ENCODE measurements at places on chromosomes 4 and X.

- no peak for DNase-seq
Measured at GRCh38 chr4:7045553-7045952, 2.4 kb downstream of the TADA2B start.

GRCh38 chr4:52196606-52197130, 145.6 kb downstream of the SPATA18 start:
- no peak for DNase-seq

- no peak for DNase-seq
Measured at GRCh38 chrX:2536974-2537373, 36.2 kb upstream of the DHRSX start.

- no peak for DNase-seq
Measured at GRCh38 chr4:123363729-123364128, 32.9 kb upstream of the SPRY1 start.

GRCh38 chr4:186008057-186008456, 60.9 kb upstream of the TLR3 start:
- no peak for DNase-seq

- DNase-seq: no peak
Measured at GRCh38 chr4:95355021-95355420, 193.8 kb downstream of the UNC5C start.

DNA sequence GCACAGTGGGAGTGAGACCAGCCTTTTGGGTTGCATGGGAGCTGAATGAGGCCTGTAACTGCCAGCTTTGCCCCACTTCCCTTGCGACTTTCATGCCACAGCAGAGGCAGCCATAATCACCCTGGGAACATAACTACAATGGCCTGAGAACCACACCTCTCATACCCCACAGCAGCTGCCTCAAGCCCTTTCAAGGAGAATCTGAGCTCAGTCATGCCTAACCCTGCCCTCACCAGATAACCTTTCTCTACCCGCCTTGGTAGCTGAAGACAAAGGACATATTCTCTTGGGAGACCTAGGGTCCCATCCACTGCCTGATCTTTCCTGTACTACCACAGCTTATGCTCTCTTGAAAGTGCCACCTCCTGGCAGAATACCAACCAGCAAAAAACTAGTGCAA, 599.9 kb upstream of the IGFBP7 start:
- no peak for DNase-seq

GRCh38 chr4:36241771-36242170, 2.5 kb downstream of the ARAP2 start:
- DNase-seq: no peak

GRCh38 chr4:55154290-55154880, 29.0 kb upstream of the KDR start:
- no peak for DNase-seq

- no peak for DNase-seq
Measured at GRCh38 chr4:13876940-13877339, 249.4 kb upstream of the BOD1L1 start.

- no peak for DNase-seq
Measured at GRCh38 chrX:45850197-45850774, 649.6 kb upstream of the DIPK2B start.

- DNase-seq: no peak
Measured at GRCh38 chr4:176775338-176775737, 17.4 kb downstream of the VEGFC start.

DNA sequence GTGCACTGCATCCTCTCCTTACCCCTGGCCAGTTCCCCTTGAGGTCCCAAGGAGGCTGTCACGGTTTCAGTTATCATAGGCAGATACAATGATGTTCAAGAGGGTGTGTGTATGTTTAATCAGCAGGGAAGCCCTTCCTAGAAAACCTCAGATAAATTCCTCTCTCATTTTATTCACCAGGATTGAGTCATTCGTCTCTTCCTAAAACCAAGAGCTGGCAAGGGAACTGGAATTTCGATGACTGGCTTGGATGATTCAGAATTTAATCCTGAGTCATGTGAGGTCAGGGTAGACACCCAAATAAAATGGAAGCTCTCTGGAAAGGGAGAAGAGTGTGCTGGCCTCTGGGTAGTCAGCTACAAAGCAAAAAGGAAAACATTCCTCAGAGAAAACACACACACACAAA, 106.2 kb upstream of the RAPGEF2 start:
- DNase-seq: no peak

- DNase-seq: no peak
Measured at GRCh38 chr4:133969202-133969848, 232.3 kb downstream of the PABPC4L start.

DNA sequence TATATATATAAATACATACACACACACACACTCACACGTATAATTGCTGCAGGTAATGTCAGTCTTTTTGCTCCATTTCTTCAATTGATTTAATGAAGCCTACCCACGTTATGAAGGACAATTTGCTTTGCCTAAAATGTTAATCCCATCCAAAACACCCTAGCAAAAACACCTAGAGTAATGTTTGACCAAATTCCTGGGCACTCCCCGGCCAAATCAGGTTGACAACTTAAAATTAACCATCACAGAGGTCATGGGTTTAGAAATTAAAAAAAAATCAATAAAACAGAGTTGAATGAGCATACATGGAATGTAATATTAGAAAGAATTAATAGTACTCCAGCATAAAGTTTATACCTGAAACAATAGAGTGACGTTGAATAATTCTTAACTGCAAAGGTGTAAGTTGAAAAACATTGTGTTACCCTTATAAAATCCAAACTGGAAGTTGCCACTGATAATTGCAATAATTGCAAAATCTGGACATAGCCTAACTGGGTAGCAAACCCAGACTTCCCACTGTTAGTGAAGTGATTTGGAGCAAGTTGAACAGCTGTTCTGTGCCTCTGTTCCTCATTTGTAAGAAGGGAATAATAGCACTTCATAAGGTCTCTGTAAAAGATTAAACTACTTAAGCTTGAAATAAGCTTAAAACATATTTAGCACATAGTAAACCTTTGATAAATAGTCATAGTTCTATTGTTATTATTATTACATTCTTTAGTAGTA, 2120.5 kb downstream of the PCDH7 start:
- no peak for DNase-seq

DNA sequence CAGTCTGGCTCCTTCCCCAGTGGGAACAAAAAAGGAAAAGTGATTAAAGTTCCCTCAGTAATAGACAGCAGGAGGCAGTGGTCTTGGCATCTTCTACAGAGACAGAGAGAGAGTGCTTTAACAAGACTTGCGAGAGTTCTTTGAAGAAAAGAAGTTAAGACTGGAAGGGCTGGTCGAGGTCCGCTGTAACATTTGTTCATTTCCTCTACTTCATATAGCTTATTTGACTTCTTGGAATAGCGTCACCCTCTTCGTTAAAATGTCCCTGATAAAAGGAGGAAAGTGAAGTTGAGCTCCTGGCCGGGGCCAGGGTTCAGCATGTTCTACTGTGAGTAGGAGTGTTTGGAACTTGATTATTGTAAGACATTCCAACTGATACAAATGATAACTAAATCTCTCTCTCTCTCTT, 179.8 kb downstream of the SLIT2 start:
- no peak for DNase-seq

DNA sequence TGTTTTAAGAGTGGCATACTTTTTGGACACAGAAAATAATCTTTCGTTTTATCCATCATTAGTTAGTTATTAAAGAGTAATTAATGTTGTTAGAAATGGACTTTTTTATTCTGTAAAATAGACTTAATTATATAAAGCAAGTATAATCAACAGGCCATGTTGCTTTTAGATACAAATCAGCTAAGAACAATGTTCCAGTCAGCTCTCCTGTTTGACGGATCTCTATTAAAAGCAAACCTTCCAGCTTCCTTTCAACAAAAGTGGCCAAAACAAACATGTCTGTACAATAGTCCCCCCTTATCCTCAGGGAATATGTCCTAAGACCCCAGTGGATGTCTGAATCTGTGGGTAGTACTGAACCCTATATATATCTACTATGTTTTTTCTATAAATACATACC, 4.9 kb upstream of the SLC10A4 start:
- DNase-seq: no peak

- no peak for DNase-seq
Measured at GRCh38 chr4:1247864-1248244, 1.1 kb downstream of the CTBP1 start.

DNA sequence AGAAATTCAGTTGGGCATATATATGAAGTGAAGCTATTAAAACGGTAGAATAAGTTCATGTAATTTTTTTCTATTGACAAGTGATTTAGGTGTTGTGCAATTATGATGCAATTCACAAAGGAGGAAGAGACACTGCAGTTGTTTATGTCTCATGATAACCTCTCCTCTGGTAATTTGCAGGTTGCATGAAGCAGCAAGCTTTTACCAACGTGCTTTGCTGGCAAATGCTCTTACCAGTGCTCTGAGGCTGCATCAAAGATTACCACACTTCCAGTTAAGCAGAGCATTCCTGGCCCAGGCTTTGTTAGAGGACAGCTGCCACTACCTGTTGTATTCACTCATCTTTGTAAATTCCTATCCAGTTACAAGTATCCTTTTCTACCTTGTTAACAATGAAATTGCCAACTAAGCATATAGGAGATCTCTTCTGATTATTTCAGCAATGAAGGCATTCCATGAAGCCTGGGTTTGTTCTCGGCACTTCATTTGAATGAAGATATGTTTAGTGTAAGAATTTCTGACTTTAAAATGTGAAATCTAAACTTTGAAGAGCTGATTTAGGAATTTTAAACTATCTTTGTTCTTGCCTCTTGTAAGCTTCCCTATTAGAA, 3.9 kb downstream of the TMEM33 start:
- DNase-seq: no peak

DNA sequence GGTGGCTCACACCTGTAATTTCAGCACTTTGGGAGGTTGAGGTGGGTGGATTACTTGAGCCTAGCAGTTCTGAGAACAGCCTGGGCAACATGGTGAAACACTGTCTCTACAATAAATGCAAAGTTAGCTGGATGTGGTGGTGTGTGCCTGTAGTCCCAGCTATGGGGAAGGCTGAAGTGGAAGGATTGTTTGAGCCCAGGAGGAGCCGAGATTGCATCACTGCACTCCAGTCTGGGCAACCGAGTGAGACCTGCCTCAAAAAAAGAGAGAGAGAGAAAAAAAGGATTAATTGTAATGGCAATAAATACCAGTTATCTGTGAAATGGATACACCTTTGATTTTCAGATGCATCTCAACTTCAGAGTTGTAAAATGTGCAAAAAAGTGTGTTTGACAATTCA, 58.8 kb downstream of the SPRY1 start:
- no peak for DNase-seq

DNA sequence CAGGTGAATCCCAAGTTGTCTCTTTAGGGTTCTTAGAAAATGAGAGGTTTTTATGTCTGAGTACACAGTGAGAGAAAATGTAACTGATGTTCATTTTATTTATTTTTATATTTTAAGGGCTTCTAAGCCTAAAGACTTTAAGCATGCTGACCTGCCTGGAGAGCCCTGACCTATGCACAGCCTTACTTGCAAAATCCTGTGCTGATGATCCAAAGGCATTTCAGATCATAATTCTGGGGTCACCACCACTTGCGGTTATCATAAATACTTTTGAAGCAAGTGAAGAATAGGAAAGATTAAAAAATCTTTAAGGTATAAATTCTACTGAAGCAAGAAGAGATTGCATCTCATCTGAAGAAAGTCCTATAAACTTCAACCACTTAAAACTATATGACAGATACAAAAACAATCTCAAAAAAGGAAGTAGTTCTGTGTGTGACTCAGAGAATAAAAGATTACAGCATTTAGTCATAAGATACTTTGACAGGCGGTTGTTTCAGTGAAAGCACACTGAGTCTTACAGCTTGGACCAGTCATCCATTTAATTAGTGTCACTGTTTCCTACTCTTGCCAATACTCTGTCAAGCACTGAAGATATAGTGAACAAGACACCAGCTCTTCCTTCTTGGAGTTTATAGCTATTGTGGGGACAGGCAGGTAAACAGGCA, 245.2 kb upstream of the DIPK2B start:
- no peak for DNase-seq

- DNase-seq: no peak
Measured at GRCh38 chr4:53788621-53789020, 197.3 kb upstream of the LNX1 start.

DNA sequence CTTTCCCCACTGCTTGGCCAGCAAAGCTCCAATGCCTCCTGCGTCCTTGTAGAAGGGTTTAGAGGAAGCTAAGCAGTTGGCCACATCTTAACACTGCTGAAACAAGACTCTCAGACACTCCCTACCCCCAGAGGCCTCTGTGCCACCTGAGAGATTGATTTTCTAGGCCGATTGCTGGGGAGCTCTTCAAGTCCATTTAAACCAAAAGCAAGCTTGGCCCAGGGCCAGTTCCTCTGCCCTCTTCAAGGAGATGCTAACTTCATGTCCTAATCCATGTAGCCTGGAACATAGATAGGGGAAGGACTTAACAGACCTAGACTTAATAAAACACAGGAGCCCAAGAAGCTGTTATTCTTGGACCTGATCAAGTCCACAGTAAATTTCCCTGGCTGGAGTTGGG, 27.2 kb upstream of the FMR1NB start:
- DNase-seq: no peak

GRCh38 chr4:40227284-40227683, 30.5 kb downstream of the RHOH start:
- no peak for DNase-seq

GRCh38 chr4:109861271-109861670, 13.4 kb downstream of the LRIT3 start:
- no peak for DNase-seq

- DNase-seq: no peak
Measured at GRCh38 chr4:15885422-15885821, 53.1 kb downstream of the FGFBP1 start.

GRCh38 chrX:38277136-38277535, 50.2 kb downstream of the RPGR start:
- no peak for DNase-seq

DNA sequence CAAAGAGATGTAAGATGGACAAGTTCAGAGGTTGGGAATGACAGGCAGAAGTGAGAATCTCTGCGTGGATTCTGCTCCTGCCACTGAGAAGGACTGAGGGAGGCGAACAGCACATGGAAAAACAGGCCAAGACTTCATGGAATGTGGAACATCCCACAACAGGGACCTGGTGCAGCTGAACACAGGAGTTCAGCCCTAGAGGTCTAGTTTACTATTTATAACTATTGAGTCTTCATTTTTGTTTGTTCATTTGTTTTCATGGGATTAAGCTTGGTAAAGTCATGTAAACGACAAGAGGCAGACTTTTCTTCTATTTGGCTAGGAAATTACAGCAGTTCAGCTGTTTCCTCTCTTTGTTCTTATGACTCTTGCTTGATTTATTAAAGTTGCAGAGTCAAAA, 234.5 kb downstream of the MAML3 start:
- no peak for DNase-seq

DNA sequence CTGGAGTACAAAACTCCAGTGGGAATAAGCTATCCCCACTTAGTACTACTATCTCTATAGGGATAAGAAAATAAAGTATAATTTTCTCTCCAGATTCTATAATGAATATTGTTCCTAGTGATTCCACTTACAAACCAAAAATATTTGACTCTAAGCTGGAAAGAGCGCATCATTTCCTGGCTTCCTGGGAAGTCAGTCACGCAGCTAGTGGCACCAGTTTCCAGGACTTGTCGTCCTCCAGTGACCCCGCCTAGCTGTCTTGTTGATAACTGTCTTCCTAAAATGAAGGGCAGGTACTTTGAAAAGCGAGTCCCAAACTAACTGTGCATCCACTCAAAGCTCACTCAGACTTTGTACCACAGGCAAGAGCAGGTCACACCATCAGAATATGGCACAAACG, 39.3 kb downstream of the LNX1 start:
- no peak for DNase-seq

GRCh38 chr4:3445829-3446545, 4.2 kb downstream of the HGFAC start:
- no peak for DNase-seq

Measured in amygdala (tissue), 56 donors.